CD14-positive monocyte (primary cell): ENCODE measurements at places on chromosomes 6 and 20. TPM values are rescaled to one million over a fixed set of nuclear protein-coding genes. Genes with fewer than 3 reads are reported as not detected.

Gene SRSF12
- polyA plus RNA-seq, result not detected

Gene PARD6B
- 0.04 TPM for polyA plus RNA-seq

Gene VGLL2
- not detected for polyA plus RNA-seq

Gene NKX2-4
- not detected for polyA plus RNA-seq

Gene SLC22A7
- not detected for polyA plus RNA-seq

Gene SLC13A3
- not detected for polyA plus RNA-seq

Gene OR2H1
- polyA plus RNA-seq, result not detected

Gene ZKSCAN8
- 0.71 TPM for polyA plus RNA-seq

Gene PDYN
- not detected for polyA plus RNA-seq

Gene BEND3
- polyA plus RNA-seq, result 0.17 TPM

Gene TTI1
- 6.8 and 9.1 TPM in 2 replicates for polyA plus RNA-seq

Gene CLPSL2
- polyA plus RNA-seq, result not detected

Gene HAO1
- polyA plus RNA-seq, result not detected

Gene SCAND1
- polyA plus RNA-seq, result 227 TPM

Gene CTAGE9
- not detected in 2 replicates for polyA plus RNA-seq

Gene MYH7B
- polyA plus RNA-seq, result 0.75 and 1.0 TPM in 2 replicates
